ENCODE measurements at places on chromosomes 7 and 10. TPM values are rescaled to one million over a fixed set of nuclear protein-coding genes. Genes with fewer than 3 reads are reported as not detected.

DNA sequence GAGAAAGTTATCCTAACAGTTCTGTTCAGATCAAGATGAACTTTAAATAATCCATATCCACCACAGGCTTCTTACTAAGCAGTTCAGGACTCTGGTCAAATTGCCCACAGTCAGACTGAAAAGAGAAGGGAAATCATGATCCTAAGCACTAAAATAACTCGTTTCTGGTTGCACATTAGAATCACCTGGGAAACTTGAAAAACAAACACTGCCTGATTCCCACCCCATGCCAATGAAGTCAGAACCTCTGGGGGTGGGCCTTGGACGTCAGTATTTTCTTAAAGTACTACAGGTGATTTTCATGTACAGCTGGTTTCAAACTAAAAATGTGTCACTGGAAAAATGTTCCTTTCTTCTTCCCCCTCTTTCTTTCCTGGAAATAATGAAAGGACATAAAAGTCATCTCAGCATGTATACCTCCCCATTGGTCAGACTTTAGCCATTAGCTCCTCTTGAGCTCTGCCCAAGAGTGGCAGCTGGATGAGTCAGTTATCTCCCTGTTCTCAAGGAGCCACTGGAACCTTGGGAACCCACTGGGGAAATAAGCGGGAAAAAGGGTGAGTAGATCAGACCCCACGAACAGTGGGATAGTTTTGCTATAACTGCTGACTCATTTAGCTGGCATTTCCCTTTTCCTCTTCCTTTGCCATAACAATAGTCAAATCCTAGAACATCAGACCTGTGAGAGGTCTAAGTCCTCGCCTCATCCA, 75.3 kb upstream of the IL6 start:
- DNase-seq = peak; percentile 37

- DNase-seq = peak; percentile 93
These were observed 254.9 kb downstream of the KIAA1217 start for GRCh38 chr10:24463611-24464426.

- DNase-seq = no peak
These were observed 568.7 kb upstream of the MGMT start for GRCh38 chr10:128898133-128898915.

DNA sequence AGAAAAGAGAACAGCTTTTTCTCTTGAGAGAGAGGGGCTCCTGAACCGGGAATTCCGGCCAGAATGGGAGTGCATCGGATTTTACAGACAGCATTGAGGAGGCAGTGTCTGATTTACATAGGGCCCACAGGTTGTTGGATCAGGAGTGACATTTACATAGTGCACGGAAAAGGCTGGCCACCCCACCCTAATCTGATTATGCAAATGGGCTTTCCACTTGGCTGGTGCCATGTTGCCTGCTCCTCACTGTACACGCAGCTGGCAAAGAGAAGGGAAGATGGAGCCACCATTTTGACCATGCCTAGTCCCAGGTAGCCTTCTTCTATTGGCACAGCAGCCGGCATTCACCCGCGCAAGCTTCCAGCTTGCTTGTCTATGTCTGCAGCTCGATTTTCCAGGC, 77.5 kb upstream of the FAM171A1 start:
- DNase-seq = no peak

Gene PAX4
- total RNA-seq = not detected

Gene ABCB1
- 0.81 TPM for total RNA-seq

Gene LEP
- not detected for total RNA-seq

All from MG63 (cell line).